HL-60 (cell line): ENCODE measurements at places on chromosomes 16 and 17.

DNA sequence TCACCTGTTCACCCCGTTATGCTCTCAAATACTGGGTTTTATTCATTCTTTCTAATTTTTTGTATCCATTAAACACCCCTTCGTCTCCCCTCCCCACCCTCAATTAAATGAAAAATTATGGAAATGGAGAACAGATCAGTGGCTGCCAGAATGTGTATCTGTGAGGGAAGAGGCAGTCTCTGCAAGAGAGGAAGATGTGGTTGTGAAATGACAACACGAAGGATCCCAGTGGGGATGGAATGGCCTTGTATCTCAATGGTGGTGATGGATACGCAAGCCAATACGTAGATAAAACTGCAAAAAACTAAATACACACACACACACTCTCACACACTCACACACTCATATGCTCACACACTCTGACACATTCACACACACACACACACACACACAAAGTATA is 570.7 kb downstream of the CDH13 start:
- no peak for DNase-seq

DNA sequence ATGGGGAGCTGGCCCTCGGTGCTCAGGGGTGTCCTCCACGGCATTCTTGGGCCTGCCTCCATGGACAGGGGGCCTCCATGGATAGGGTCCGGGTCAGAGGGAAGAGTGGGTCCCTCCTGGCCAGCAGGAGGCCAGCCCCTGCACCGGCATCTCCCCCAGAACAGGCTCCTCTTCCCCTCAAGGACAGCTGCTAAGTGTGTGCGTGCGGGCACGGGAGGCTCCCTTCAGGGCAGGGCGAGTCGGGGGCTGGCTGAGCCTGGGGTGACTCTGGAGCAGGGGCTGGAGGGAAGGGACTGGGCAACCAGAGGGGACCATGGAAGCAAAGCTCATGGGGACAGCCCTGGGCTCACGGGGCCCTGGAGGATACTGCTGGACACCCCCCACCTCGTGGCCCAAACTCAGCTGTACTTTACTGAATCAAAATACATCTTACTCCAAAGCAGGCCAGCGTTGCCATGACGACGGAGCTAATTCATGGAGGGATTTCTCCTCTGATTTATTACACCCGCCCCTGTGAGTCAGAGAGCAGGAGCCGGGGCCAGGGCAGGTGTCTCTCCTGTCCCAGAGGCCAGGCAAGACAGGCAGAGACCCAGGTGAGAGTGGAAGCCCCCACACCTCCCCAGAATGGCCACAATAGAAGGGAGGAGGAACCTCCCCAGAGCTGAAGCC is 2.1 kb downstream of the CASKIN1 start:
- DNase-seq = no peak

DNA sequence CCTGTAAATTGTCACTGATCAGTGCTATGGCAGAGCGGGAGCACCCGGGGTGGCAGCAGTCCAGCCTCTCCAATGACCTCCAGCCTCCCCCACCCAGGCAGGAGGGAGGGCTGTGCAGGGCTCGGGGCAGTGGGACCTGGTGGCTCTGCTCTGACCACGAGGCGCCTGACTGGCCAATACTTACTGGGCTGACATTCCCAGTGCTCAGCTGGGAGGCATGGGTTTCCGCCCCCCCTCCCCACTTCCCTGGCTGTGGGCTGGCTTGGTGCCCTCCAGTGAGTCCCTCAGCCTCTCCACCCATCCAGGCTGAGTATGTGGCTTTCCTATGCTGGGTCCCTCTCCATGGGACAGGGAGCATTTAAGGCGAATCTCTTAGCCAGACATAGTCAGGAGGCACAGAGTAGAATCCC is 2.7 kb downstream of the SOCS3 start:
- DNase-seq = no peak

- DNase-seq = no peak
Observed at GRCh38 chr17:71593078-71593477, 527.7 kb upstream of the SOX9 start.

GRCh38 chr17:28343491-28343932 is 8.0 kb downstream of the TNFAIP1 start:
- DNase-seq = no peak
